A549 (cell line): ENCODE measurements at places on chromosomes 1 and 21.
A peak's percentile ranks its signal among the peaks of the same experiment; 100 is the strongest.

DNA sequence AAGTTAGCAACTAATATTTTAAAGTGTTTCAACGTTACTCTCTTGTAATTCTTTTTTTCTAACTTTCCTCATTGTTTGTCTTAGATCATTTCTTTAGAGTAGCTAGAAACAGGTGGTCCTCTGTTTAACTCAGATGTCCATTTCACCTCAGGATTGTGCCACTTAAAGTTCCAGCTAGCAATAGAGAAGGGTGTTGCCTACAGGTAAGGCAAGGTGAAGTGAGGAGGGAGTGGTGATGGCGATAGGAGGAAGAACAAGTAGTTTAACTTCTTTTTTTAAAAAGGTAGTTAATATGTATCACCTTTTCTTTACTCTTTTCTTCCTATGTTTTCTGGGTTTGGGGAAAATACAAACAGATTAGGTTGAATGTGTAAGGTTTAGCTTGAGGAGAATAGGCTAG, 44.4 kb downstream of the ABCD3 start:
- no peak for DNase-seq

- no peak for DNase-seq
These were observed 26.1 kb downstream of the SYF2 start for GRCh38 chr1:25206201-25206600.

GRCh38 chr1:153944005-153944826, 2.3 kb downstream of the DENND4B start:
- DNase-seq: no peak

- DNase-seq: no peak
These were observed 10.1 kb downstream of the CFAP45 start for GRCh38 chr1:159889821-159890252.

DNA sequence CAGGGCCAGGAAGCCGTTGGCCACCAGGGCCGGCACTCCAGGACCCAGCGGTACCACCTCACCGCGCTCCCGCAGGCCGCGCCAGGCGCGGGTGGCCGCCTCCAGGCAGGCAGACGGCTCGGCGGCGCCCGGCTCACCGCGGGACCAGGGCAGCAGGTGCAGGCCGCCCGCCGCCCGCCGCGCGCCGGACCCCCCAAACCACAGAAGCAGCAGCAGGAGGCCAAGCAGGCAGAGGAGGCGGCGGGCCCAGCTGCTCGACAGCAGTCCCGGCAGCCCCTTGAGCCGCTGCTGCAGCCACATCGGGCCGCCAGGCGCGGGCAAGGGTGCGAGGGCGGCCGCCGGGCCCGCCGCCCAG, 312 bp downstream of the KIAA2013 start:
- no peak for DNase-seq

DNA sequence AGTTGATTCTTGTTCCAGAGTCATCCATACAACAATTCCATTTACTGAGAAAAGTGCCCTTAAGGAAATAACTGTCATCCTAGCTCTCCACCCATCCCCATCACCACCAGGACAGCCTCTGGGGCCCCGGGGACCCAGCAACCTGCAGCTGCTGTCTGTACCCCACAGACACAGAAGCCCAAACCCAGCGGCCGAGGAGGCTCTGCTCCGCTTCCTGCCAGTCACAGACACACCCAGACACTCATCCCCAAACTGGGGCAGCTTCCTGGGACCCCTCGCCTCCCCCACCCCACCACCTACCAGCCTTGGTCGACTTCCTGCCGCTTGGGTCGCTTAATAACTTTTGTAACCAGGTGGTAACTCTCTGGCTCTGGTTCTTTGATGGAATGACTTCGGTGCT, 121.6 kb upstream of the SLC25A33 start:
- no peak for DNase-seq

- DNase-seq: no peak
These were observed 3.1 kb upstream of the PGBD5 start for GRCh38 chr1:230429067-230429735.

DNA sequence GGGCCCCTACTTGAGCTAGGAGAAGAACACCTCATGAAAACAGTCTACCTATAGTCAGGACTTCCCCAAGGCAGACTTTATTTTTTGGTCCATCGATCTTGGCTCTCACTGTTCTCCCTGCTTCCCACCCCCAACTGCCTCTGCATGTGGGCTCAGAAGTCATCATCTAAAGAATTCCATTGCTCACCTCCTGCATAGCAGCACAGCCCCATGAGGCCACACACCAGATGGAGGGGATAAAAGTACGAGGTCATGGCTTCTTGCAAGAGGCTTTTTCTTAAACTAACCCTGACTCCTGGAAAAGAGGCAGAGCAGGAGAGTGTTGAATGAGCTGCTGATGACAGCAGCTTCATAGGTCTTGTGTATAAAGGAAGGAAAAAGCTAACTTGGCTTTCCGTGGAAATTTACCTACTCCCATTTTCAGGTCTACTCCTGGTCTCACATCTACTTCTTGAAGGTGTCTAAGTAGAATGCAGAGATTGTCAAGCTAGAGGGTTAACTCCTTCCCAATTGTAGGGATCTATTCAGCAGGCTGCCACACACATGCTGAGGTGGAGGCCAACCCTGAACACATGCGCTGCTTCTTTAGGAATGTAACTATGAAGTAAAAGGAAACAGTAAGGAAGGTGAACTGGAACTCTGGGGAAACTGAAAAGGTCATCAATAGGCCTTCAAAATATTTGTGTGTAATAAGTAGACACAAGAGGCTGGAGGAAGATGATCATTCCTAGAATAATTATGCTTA, 18.7 kb downstream of the WNT2B start:
- DNase-seq: no peak

GRCh38 chr1:63063367-63063766, 259.0 kb upstream of the FOXD3 start:
- DNase-seq: no peak

GRCh38 chr1:116934586-116935207, 25.0 kb downstream of the PTGFRN start:
- DNase-seq: peak; percentile 6
